Fibroblast of gingiva (primary cell): ENCODE measurements at places on chromosomes 7 and 10.

DNA sequence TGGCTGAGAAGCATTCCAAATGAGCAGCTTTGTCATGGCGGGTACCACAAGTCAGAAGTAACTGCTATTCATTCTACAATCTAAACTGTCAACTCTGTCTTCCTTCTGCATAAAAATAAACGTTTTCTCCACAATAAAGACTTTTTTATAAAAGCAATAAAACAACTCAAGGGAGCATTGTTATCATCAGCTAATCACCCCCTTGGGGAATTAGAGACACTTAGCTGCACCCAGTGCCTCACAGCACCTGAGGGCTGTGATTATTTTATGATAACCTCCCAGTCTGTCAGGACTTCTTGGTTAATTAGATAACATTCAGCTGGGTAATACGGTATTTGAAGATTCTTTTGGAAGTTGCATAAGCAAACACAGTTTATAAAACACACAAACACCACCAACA is 155.6 kb downstream of the PPP1R3A start:
- no peak for DNase-seq

GRCh38 chr7:18895456-18895855 is 222.0 kb downstream of the TWIST1 start:
- DNase-seq: peak; percentile 31

- DNase-seq: peak; percentile 13
These were observed 149.6 kb downstream of the C10orf105 start for GRCh38 chr10:71569775-71570588.

- peak; percentile 22 for DNase-seq
These were observed at the start of gene DNAJC12 for GRCh38 chr10:67837541-67838314. TSS of gene DNAJC12 (minus strand) at chr10:67838188. CDS start at chr10:67838011, 177 bp downstream.

- DNase-seq: no peak
These were observed 105.8 kb downstream of the TRRAP start for GRCh38 chr7:98984126-98984525.

DNA sequence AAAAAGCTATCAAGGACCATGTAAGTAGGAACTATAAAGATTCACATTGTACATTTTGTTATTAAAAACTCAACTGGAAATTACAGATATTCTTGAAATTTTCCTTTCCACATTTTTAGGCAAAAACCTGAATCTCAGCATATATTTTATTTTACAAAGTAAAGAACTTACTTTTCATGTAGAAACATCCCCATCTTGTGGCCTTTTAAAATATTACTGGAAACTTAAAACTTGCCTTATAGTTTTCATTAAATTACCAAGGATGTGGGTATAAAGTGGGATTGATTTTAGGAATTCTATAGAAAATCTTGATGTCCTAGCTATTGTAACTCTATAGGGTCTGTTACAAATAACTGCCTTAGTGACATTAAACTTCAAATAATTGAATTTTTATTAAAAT is 10.6 kb downstream of the DBF4 start:
- peak; percentile 36 for DNase-seq

- DNase-seq: no peak
These were observed 73.1 kb downstream of the ADCYAP1R1 start for GRCh38 chr7:31125171-31125570.

- DNase-seq: no peak
These were observed 59.7 kb downstream of the PHTF2 start for GRCh38 chr7:77858278-77858677.

GRCh38 chr10:20289070-20289828 is 473.0 kb downstream of the PLXDC2 start:
- DNase-seq: no peak

- DNase-seq: no peak
These were observed 293.2 kb downstream of the FGFR2 start for GRCh38 chr10:121305066-121305465.

- DNase-seq: peak; percentile 99
These were observed 27.9 kb upstream of the ASCC1 start for GRCh38 chr10:72243822-72244437.

DNA sequence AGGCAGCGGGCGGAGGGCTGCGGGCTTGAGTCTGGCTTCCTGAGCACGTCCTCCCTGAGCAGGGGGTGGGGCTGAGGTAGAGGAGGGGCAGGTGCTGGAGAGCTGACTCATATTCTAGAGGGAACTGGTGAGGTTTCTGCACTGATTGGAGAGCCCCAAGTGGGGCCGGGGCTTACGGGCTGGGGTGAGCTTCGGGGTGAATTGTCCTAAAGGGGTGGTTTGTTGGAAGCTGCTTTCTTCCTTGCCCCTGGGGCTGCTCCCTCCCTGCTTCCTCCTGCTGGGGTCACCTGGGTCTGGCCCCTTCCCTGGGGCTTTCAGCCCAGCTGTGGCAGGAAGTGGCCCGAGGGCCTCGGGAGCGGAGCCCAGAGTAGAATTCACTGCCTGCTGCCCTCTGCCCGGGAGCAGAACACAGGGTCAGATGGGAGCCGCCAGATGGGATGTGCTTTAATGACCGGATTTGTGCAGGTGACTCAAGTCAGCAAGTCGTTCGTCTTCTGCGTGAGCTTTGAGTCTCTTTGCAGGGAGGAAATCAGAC is 48.6 kb downstream of the FAM20C start:
- DNase-seq: no peak

- no peak for DNase-seq
These were observed 43.2 kb downstream of the HDAC9 start for GRCh38 chr7:18538554-18539250.

DNA sequence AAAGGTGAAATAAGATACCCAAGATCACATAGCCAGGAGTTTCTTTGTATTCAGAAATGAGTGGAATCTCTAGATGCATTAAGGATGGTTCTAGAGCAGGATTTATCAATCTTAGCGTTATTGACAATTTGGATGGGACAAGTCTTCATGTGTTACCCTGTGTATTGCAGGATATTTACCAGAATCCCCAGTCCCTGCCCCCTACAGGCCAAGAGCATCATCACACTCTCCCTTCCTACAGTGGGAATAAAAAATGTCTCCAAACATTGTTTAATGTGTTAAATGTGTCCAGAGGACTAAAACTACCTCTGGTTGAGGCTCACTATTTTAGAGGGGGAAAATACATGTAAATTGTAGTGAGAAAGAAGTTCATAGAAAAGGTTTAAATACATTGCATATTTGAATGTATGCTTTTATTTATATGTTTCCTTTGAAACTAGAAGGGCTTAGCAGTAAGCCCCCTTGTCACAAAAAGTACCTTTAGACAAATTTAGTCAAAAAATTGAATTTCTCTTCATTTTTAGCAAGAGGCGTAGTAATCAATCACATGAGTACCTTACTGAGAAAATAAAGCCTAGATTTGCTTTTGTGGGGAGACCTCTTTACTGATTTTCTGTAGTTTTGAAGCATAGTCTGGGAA is 141.2 kb downstream of the MLLT10 start:
- DNase-seq: peak; percentile 5

- no peak for DNase-seq
These were observed 152.4 kb upstream of the ADO start for GRCh38 chr10:62652114-62652513.

- no peak for DNase-seq
These were observed 28.7 kb upstream of the RUFY2 start for GRCh38 chr10:68435803-68436202.

DNA sequence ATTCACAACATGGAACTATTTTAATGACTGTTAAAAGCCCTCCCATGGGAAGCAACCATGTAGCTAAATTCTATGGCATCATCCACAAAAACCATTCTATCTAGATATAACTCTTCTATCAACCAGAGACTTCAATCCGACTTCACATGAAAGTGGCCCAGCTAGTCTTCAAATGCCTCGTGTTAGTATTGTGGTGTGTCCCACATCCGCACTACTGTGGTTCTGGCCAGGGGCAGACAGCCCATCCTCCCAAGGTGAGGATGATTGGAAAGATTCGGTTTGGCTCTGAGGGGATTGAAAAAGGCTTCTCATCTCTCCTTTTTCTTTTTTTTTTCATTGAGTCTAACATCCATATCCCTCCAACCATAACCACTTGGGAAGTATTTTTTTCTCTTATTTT is 253.0 kb upstream of the KLF6 start:
- DNase-seq: no peak

GRCh38 chr7:23308754-23309153 is 9.6 kb downstream of the MALSU1 start:
- no peak for DNase-seq

- no peak for DNase-seq
These were observed 279.3 kb upstream of the SHH start for GRCh38 chr7:156091519-156092080.

GRCh38 chr10:88762906-88763305 is 3.1 kb downstream of the LIPN start:
- DNase-seq: no peak

- DNase-seq: no peak
These were observed 443.8 kb downstream of the MAGI2 start for GRCh38 chr7:79009647-79010046.

GRCh38 chr10:7085913-7086589 is 324.8 kb downstream of the SFMBT2 start:
- DNase-seq: peak; percentile 83

DNA sequence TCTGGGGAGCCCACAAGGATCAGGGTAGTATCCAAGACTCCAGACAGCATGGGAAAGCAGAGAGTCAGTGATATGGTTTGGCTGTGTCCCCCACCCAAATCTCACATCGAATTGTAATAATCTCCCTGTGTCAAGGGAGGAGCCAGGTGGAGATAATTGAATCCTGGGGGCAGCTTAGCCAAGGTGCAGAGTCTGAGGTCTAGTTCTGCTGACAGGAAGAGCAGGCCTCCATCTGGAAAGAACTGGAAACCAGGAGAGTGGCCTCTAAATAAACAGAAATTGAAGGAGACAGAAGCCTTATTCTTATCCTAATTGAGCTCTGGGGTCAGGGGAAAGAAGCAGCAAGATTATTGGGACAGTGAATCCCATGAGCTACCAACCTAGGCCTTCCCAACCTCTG is 146.7 kb upstream of the NRP1 start:
- DNase-seq: no peak

DNA sequence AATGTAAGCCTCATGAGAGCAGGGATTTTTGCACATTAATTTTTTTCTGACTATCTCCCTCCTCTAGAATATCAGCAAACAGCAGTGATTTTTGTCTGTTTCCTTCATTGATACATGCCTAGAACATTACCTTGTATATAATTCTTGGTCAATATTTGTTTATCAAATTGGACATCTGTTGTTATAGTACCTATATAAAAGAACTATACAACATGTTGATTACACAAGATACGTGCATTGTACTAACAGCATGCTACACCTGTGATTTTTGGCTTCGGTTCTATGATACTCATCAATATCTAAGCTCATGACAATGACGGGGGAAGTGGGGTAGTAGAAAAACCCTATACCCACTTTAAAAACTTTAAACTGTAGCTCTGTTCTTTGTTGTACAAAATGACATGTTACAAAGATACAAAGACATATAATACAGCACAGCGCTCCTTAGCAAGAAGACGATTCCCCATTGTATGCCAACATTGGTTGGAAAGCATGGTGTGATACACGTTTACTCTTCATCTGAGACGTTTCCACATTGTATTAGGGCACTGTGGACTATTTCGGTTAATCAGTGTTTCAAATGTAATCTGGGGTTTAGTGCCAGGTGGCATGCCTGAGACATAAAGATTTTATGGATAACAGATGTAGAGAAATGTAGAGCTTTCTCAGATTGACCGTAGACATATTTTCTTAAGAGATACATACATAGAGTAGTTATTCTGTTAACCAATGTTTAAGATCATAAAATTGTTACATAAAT is 70.5 kb upstream of the FOXP2 start:
- DNase-seq: no peak

DNA sequence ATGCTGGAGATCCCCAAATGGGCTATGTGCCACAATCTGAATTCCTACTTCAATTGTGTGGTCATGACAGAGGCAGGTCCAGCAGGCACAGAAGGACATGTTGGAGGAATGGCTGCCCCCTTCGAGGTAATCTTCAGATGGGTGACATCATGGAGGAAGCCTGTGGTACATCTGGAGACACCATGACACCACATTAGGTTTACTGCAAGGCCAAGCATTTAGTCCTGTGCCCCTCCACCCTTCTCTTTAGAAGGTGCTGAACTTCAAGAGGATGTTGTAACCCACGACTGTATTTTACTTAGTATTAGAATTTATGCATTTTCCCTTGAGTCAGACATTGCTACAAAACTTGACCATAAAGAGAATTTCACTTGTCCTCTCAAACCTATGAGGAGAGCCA is 75.1 kb upstream of the DDC start:
- DNase-seq: no peak

DNA sequence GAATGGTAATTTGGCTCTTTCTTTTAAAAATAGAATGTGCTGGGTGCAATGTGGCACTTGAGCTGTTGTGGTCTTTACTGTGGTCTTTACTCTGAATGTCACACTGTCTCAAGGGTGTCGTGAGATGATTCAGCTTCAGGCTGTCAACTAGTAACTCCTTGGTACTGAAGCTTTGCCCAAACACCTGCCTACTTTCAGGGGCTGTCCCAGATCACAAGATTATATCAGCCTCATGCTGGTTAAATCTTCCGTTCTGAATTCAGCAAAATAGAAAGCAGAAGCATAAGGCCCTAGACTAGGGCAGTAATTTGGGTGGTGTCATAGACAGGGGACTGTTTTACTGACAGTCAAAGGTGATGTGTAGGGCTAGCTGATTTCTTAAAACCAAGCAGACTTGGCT is 110.9 kb downstream of the BAMBI start:
- DNase-seq: no peak

GRCh38 chr10:73756183-73756582 is 12.0 kb downstream of the SEC24C start:
- DNase-seq: no peak

GRCh38 chr7:101947899-101948298 is 130.5 kb downstream of the CUX1 start:
- DNase-seq: no peak

DNA sequence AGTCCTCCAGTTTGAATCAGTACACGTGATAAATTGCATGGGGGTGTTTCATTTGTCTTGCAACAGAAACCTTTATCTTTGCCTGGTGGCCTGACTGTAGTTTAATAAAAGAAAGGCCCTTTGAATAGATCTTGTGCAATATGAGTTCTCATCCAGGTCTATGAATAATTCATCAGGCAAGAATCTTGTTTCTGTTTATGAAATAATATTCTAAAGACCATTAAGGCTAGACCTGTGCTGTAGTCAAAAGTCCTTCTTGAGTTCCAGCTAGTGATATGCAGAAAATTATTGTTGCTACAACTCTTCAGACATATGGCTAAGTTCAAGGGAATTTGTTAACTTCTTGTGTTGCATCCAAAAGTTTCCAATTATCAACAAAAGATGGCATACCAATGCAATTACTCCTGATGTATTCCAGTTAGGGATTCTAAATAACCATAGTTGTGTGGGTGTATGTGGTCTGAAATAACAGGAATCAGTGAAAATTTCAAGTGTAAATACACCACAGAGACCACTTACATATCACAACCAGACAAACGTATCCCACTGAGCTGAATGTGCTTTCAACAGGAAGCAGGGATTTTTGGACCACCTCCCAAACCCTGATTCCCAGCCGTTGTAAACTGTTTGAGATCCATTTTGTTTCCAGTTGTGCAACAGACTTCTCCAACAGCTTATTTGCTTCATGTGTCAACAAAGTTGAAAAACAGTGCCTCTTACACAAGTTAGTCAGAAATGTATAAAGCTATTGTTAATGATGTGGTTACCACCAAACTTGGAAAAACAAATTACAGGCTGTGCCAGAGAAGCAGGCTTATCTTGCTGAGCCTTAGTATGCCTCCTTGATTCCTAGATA is 54.7 kb upstream of the BICC1 start:
- peak; percentile 94 for DNase-seq
